Right kidney (tissue), 9 donors: ENCODE measurements at places on chromosomes 11 and 22.
A peak's percentile ranks its signal among the peaks of the same experiment; 100 is the strongest.

GRCh38 chr11:110522471-110522870 is 92.7 kb downstream of the FDX1 start:
- DNase-seq: no peak

DNA sequence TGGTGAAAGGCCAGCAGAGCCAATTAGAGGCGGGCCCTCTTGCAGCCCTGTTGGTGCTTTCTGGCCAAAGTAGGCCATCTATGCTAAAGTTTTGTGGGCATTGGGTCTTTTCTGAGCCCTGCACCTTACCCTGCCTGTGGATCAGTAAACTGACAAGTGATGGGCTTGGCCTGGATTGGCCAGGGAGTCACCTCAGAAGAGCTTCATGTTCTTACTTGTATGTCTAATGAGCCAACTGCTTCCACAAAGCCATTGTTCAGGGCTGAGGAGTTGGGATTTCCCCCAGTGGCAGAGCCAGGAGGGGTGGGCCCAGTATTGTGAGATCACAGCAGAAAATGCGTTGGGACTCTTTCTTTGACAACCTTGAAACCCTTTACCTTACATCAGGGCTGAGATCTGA is 90.4 kb downstream of the CWC15 start:
- no peak for DNase-seq

GRCh38 chr11:116857936-116858335 is 20.5 kb upstream of the APOA1 start:
- DNase-seq: no peak

GRCh38 chr22:27513021-27513420 is 288.5 kb downstream of the MN1 start:
- no peak for DNase-seq

GRCh38 chr11:131760091-131761061 is 390.0 kb downstream of the NTM start:
- no peak for DNase-seq

DNA sequence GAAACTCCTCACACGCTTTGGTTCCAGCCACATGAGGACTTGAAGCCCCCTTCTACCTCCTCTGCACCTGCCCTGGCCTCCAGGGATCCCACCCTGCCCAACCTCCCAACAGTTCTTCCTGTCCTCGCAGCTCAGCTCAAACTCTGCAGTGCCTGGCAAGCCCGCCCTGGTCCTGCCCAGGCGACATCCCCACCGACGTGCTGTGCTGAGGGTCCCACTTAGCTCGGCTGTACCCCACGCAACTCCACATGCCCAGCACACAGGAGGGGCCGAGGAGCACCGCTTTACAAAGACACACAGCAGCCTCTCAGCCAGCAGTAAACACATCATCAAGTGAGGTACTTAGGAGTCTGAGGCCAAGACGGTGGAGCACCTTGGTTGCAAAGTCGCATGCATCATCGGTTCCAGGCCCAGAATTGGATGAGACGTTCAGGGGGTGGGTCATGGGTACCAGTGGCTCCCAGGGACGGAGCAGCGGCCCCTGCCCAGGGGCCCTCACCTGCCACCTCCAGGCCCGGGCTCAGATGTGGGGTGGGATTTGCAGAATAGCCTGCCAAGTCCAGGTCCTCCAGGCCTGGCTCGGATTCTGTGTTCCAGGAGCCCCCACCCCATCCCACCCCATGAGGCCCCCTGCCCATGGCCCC is 72.6 kb downstream of the CELSR1 start:
- DNase-seq: no peak

GRCh38 chr11:12857572-12857971 is 151.5 kb upstream of the RASSF10 start:
- DNase-seq: no peak

DNA sequence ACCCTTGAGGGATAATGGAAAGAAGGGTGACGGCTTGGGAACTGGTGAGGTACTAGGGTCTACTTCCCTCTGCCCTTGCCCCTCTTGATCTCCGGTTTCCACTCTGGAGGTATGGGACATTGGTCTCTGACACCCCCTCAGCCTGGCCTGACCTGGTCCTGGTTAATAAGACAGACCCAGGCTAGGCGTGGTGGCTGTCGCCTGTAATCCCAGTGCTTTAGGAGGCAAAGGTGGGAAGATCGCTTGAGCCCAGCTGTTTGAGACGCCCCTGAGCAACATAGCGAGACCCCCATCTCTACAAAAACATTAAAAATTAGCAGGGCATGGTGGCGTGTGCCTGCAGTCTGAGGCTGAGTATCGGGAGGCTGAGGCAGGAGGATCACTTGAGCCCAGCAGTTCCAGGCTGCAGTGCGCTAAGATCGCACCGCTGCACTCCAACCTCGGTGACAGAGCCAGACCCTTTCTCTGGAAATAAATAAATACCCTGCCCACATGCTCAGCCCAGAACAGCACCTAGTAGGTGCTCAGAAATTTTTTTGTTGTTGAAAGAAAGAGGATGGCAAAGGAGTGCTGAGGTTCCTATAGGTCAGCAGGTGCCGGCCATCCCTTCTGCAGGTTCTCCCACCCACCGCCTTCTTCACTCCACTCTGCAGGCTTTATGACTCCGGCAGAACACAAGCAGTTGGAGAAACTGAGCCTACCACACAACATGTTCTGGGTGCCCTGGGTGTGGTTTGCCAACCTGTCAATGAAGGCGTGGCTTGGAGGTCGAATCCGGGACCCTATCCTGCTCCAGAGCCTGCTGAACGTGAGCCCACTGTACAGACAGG is 6.3 kb downstream of the BEST1 start:
- DNase-seq: no peak

DNA sequence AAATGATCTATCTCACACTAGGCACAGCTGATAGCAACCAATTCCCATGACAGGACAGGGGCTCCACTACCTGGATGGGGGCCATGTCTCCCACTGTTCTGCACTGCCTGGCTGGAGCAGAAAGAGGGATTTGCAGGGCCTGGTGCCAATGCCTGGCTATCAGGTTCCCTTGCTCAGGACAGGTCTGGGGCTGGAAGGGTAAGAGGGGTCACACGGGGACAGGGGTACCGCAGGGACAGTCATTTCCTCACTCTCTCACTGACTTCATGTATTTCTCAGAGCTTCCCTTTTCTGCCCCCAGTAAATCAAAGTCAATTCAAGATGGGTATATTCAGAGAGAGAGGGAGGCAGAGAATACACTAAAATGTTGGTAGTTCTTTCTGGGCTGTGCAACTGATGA is 119.1 kb upstream of the CSNK2A3 start:
- DNase-seq: no peak

GRCh38 chr11:75576017-75576416 is 14.0 kb downstream of the SERPINH1 start:
- no peak for DNase-seq

- DNase-seq: no peak
These were observed 32.3 kb downstream of the FEZ1 start for GRCh38 chr11:125463590-125464269.

DNA sequence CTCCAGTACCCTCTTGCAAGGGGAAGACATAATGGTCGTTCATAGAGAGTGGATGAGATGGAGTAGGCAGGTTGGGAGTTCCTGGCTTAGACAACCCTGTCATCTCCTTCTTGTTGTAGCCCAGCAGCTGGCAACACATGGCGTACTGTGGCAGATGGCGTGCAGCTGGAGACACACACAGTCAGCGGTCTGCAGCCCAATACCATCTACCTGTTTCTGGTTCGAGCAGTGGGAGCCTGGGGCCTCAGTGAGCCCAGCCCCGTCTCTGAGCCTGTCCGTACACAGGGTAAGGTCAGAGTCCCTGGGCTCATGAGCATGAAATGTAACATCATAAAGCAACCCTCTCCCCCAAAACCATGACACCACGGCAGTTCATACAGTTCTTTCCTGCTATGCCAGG is 8.7 kb downstream of the ROBO3 start:
- DNase-seq: no peak

DNA sequence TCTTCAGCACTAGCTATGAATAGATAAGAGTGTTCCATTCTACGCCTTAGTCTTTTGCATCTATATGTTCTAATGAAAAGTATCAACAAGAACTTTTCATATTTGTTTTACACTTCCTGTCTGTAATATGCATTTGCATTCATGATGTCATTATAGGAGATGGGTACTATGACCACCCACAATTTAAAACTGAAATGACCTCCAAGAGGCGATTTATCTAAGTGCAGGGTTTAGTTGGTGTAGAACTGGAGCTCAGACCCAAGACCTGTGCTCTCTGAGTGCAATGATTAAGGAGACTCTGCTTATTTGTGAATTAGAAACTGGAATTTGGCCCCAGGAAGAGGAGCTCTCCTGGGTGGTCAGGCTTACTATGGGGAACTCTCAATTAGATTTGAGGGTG is 289.1 kb downstream of the ETS1 start:
- DNase-seq: no peak

DNA sequence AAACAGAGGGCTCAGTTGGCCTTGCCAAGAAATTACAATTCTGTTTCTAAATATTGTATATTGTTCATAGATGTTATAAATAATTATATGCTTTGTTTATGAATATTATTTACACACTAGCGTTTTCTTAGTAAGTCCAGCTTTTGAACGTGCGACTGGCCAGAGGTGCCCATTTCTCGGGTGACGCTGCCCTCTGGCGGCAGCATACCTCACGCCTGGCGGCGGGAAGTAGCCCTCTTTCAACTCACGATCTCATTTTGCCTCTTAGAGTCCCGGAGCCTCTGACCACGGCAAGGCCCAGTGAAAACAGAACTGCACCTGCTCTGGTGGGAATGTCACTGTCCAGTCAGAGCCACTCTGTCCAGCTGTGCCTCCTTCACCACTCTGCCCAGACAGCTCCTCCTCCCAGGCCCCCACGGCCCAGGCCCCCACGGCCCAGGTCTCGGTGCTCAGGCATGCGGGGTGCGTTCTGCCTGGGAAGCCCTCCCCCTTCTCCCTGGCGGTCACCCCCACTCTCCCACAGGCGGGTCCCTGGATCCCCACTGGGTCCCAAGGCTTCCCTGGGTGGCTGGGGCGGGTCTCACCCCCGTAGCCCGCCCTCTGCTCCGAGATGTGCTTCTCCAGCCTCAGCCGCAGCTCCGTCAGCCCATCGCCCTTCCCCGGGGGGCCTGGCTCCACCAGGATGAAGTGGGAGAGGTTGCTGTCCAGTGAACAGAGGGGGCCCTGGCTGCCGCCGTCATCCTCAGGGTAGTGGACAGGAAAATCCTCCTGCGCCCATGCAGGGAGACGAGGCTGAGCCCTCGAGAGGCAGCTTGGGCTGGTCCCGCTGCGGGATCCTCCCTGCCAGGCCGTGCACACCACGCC is 19.3 kb downstream of the TSSC4 start:
- DNase-seq: peak; percentile 79

- no peak for DNase-seq
These were observed 53.3 kb upstream of the PRDM11 start for GRCh38 chr11:45092901-45093760.

DNA sequence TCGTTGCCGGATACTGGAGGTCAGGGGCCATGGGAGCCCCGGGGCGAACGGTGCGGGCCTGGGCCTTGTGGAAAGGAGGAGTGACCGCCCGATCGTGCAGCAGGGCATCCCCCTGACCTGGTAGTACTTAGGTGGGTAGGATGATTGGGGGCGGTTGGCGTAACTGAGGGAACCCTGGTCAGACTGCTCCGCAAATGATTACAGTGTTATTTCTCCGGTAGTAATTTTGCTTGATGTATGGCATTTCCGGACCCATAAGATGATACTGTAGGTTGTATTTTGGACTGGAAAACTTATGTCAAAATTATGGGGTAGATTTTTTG is 762 bp downstream of the MTMR3 start:
- no peak for DNase-seq

- DNase-seq: peak; percentile 89
These were observed 16.0 kb downstream of the SLC43A1 start for GRCh38 chr11:57499413-57499982.

DNA sequence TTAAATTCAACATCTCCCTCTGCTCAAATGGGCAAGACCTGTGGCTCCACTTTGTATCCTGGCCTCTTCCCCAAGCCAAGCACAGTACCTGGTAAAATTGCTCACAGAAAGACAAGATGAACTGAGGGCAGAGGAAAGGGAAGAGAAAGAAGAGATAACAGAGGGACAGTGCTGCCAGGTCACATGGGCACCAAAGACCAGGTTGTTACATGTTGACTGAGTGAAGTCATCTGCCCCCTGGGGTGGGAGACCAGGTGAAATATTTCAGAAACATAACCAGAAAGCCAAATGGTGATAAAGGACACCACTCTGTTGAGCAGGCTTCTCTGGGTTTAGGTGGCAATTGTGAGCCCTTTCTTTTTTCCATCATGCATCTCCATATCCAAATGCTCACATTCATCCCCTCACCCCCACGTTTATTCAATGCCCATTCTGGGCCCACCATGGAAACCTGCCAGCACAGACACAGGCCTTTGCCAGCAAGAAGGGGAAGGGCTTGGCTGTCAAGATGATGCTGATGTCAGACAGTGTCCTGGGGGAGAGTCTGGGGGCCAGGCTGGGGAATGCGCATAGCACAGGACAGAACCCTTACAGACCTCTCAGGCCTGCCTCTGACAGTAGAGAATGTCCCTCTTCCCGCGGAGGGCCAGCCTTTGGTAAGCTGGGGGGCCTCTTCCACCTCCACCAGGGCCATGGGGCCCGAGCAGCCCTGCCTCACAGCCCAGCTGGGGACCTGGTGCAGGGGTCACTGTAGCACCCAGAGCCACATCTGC is 51.6 kb downstream of the DGCR2 start:
- DNase-seq: no peak
